Dermis microvascular lymphatic vessel endothelial cell (primary cell): ENCODE measurements at places on chromosomes 1 and 21. TPM values are rescaled to one million over a fixed set of nuclear protein-coding genes. Genes with fewer than 3 reads are reported as not detected.

EXTL1 gene
- not detected in 2 replicates for total RNA-seq

GRCh38 chr1:182268669-182269068, 122.9 kb downstream of the GLUL start:
- DNase-seq: no peak

DNA sequence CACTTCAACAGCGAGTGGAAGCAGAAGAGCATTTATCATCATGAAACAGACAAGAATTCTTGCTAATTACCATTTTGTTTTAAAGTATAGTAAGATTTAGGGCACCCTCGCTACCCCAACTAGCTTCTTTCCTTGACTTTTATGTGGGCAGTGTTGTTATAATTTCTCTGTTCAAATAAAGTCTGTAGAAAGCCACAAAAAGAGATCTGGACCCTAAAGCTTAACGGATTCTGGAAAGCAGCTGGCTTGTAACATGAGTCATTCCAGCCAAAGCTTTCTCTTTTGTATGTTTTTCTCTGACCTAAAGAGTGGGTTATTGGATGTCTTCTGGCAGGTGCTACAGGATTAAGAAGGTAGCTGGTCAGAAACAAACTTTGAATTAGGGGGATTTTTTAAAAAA, 37.4 kb downstream of the RUNX1 start:
- DNase-seq: no peak

DNA sequence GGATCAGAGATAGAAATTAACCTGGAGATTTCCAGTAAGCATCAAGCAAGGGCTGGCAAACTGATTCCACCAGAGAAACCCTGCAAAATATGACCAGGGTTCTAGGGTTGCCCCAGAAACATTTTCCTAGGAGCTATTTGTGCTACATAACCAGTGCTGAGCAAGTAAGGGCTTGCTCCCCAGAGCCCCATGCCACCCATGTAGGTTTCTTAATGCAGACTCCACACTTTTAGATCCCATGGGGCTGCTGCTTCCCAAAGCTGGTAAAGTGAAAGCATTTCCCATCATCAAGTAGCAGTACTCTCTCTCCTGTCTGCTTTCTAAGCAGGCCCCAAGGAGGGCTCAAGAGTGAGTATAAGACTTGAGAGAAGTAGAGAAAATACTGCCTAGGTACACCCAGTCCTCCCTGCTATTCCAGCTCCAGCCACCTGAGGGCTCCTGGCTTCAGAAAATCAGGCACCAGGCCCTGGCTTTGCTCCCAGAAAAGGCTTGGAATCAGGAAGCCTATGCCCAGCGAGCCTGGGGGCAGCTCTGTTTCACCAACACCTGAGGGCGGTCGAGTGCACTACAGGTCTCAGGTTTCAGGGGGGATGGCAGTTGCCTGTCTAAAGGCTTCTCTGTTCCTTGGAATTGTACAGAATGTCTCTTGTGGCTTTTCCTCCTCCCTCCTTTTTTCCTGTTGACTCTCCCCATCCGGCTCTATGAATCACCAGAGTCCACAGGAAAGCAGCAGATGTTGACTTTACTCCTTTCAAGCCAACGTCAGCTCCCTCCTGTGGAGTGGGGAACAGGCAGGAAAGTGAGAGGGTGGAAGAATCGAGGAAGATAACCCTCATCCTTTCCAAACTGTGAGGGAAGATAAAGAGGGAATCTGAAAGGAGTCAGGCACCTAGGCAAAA, 6.2 kb upstream of the ANKRD35 start:
- peak; percentile 99 for DNase-seq

DNA sequence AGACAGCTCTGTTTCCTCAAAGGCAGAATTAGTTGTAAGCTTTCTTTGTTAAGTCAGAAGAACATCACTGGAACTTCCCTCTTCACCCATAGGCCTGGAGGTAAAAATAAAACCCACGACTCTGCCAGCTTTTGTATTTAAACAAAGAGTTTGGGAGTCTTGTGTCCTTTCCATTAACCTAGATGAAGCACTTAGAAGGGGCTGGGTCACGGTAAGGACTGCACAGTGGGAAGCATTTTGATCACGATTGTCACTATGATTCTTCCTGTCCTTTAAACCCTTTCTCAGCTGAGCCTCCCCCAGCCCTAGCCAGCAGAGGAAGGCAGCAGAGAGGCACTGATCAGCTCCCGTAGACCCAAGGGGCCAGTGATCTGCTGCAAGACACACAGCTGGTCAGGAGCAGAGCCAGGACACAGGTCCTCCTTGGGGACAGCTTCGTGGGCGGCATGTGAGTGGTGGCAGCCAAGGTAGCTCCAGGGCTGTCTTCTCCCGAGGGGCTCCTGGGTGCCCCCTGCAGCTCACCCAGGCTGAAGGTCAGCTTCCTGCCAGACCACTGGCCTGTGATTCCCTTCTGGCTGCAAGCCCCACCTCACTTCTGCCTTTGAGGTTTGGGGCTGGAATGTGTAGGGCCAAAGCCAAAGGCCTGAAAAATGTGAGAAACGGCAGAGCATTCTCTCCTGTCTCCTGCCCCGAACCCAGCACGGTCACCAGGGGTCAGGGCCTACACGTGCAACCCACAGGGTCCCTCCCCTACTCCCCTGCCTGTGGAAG, 4.0 kb upstream of the LAPTM5 start:
- no peak for DNase-seq

DNA sequence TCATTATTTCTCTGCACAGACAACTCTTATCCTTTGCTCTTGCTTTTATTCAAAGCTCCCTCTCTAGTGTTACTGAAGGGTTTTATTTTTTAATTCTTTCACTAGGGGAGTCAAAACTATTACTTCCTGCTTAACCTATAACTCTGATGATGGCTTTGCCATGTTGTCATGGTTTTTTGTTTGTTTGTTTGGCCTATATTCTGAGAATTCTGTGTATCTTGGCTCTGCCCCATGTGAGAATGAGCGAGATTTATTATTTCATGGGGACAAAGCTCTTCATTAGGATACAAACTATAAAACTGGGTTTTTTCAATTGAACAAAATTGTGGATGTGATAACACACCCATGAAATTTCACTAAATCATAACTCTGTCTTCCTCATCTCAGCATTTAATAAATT, 190.5 kb upstream of the C1orf105 start:
- no peak for DNase-seq

DNA sequence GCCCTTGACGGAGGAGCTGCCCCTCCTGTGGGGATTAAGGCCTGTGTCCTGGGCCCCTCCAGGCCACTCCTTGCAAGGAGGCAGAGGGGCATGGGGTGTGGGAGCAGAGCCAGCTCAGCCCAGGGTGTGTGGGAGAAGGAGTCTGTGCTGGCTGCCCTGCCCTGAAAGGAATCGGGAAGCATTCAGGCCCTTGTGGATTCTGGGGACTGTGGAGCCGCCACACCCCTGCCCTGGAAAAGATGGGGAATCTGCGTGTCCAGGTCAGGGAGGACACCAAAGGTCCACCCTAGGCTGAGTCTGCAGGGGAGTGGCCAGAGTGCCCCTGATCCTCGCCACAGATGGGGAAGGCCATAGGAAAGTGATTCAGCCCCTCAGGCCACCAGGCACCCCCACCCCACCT, 16.5 kb upstream of the PRDM16 start:
- no peak for DNase-seq

- DNase-seq: peak; percentile 14
Measured at GRCh38 chr1:6059866-6060265, 14.2 kb downstream of the KCNAB2 start.

DNA sequence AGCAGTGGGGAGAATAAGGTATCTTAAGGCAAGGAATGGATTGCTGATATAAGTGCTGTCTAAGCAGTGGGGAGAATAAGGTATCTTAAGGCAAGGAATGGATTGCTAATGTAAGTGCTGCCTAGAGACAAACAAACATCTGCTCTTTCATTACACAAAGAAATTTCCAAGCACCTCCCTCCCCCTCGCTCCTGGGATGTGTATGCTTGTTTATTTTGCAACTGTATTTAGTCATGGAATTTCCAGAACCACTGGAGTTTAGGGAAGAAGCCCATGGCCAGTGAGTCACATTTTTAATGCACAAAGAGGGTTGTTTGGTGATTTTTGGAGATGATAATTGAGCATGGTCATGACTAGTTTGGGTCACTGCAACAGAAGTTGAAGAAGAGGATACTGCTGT, 21.5 kb downstream of the PDPN start:
- DNase-seq: peak; percentile 45

TMEM54 gene
- 19.8 and 20.1 TPM in 2 replicates for total RNA-seq

DNA sequence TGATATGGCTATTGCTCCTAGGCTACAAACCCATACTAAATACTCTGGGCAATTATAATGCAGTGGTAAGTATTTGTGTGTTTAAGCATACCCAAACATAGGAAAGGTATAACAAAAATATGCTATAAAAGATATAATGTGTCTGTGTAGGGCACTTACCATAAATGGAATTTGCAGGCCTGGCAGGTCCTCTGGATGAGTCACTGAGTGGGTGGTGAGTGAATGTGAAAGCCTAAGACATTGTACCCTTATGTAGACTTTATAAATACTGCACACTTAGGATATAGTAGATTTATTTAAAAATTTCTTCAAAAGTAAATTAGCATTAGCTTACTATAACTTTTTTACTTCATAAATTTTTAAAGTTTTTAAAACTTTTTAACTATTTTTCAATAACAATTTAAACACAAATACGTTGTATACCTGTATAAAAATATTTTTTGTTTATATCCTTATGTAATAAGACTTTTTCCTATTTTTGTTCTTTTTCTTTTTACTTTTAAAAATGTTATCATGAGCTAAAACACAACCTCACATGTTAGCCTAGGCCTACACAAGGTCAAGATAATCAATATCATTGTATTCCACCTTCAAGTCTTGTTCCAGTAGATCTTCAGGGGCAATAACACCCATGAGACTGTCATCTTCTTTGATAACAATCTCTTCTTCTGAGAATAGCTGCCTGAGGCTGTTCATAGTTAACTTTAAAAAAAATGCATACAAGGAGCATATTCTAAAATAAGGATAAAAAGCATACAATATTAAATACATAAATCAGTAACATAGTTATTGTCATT, 306.3 kb upstream of the RGS18 start:
- no peak for DNase-seq

AMY1A gene
- total RNA-seq: not detected in 2 replicates

DNA sequence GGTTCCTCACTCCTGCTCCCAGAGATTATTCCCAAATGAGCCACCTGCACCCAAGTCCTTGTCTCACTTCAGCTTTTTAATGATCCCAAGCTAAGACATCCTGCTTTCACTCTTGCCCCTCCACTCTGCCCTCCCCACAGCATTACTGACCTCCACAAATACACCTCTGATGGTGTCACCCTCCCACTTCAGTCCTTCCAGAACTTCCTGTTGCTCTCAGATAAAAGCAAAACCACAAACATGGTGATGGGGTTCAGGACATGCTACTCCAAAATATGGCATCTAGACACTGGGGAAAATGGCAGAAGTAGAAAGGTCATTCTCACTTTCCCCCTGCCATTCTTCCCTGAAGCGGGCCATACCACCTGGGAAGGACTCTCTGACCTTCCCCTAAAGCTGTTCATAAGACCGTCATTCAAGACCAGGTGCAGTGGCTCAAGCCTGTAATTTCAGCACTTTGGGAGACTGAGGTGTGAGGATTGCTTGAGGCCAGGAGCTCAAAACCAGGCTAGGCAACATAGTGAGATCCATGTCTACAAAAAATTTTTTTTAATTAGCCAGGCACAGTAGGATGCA, 65.8 kb upstream of the KLHDC7A start:
- DNase-seq: no peak

GRCh38 chr1:168050307-168050706, 86.4 kb downstream of the GPR161 start:
- no peak for DNase-seq

- DNase-seq: peak; percentile 38
Measured at GRCh38 chr1:35807614-35808449, at the start of gene AGO4. Gene AGO4 (plus strand): TSS chr1:35808016. CDS start chr1:35808417, 401 bp downstream.

SGIP1 gene
- total RNA-seq: 20.3 and 45.4 TPM in 2 replicates
